ENCODE measurements at places on chromosomes 7 and 10. TPM values are rescaled to one million over a fixed set of nuclear protein-coding genes. Genes with fewer than 3 reads are reported as not detected.

Gene HOGA1
- total RNA-seq, result 0.55 TPM

Gene EPO
- not detected for total RNA-seq

Gene C10orf53
- not detected for total RNA-seq

Gene ABCC2
- total RNA-seq, result 0.39 TPM

Gene CARD11
- total RNA-seq, result 2.1 TPM

Gene ASB10
- total RNA-seq, result not detected

Gene ATG9B
- 0.08 TPM for total RNA-seq

Gene SLC39A12
- total RNA-seq, result not detected

Gene NACAD
- 3.4 TPM for total RNA-seq

All from hair follicular keratinocyte (primary cell).